ENCODE measurements at places on chromosomes 1 and 21.

DNA sequence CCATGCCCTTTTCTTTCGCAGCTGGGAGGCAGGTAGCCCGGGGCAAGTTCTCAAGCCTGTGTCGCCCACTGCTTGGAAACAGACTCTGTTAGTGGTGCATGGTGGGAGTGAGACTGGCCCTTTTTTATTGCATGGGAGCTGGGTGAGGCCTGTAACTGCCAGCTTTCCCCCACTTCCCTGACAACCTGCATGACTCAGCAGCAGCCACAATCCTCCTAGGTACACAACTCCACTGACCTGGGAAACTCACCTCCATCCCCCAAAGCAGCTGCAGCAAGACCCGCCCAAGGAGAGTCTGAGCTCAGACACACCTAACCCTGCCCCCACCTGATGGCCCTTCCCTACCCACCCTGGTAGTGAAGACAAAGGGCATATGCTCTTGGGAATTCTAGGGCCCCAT is 25.8 kb downstream of the PIGP start:
- ATAC-seq = no peak

DNA sequence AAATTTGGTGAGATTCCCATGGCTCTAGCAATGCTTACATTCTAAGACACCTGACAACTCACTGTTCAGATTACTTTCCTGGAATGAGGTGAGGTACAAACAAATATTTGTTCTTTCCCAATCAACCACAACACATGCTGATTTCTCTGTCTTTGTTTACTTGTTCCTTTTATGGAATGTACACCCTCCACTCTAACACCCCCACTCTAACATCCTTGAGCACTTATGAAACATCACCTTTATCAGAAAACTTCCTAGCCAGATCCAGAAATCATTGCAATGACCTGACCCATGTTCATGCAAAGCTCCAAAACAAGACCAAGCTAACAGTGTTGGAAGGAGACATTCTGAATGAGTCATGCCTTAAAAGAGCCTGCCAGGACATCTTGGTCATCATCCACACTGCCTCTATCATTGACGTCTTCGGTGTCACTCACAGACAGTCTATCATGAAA is 35.5 kb downstream of the HSD3B1 start:
- no peak for ATAC-seq

GRCh38 chr1:83500987-83501591 is 497.8 kb downstream of the TTLL7 start:
- ATAC-seq = no peak

DNA sequence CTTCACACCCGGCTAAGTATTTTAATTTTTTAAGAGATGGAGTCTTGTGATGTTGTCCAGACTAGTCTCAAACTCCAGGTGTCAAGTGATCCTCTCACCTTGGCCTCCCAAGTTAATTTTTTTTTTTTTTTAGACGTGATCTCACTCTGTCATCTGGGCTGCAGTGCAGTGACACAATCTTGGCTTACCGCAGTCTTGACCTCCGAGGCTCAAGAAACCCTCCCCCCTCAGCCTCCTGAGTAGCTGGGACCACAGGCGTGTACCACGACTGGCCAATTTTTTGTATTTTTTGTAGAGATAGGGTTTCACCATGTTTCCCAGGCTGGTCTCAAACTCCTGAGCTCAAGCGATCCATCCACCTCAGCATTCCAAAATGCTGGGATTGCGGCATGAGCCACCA is 11.7 kb upstream of the IFNLR1 start:
- ATAC-seq = no peak

DNA sequence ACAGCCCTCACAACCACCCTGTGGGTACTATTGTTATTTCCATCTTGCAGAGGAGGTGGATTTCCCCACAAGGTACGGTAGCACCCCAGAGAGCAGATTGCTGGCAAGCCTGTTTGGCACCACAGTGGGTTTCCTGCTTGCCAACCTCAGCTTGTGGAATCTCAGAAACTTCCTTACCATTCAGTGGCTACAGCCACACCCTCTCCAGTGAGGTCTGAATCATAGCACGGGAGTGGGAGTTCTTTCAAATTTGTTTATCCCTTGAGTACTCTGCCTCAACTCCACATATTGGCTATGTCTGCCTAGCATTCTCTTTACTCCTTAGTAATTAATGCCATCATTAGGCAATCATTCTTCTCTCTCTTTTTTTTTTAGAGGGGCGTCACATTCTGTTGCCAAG is 162.1 kb downstream of the PTPRU start:
- ATAC-seq = no peak

All from SK-N-SH treated with all-trans-retinoic acid at 6 μM for 48 hours (cell line).